ENCODE measurements at places on chromosomes 12 and 14. TPM values are rescaled to one million over a fixed set of nuclear protein-coding genes. Genes with fewer than 3 reads are reported as not detected.

GRCh38 chr12:6891646-6892001, 13.0 kb upstream of the LRRC23 start:
- DNase-seq: no peak

Gene PMCH
- 8.4 TPM for total RNA-seq

DNA sequence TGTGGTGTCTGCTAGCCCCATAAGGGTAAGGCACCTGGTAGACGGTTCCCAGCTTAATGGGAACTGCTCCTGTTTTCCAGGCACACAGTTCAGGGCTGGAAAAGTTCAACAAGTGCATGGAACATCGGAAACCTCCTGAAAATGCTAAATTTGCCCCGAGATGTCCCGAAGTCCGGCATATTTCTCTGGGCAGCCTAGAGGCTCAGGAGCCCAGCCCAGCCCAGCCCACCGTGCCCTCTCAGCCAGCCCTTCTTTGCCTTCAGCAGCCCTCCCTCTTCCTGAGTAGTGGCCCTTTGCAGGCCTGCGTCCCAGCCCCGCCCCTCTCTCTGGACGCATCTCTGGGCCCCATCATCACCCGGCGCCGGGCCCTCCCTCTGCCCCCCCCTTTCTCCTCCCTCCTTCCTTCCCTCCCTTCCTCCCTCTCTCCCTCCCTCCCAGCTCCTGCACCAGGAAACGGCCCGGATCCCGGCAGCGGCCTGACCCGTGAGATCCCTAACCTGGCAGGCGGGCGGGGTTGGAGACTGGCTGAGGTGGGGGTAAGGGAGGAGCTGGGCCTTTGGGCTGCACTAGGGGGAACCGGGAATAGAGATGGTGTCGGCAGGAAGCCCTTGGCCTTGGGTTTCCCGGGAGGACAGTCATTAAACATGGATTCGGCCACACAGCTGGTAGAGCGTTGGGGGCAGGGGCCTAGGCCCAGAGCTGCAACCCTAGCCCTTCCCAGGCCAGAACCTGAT, at the start of gene BCL2L2:
Gene BCL2L2, plus strand, starts transcription at position 422 of the 734 bp plus-strand sequence. CDS start 935 bp downstream, outside the sequence.
- DNase-seq: peak; percentile 78

Gene IAPP
- not detected for total RNA-seq

All from activated CD4-positive, alpha-beta T cell treated with anti-CD3 and anti-CD28 coated beads, Interleukin-2, amount 10 ng/mL, durations not matched to agents 24 days and 14 days (primary cell).